ENCODE measurements at places on chromosomes 12 and 14.
A peak's percentile ranks its signal among the peaks of the same experiment; 100 is the strongest.

GRCh38 chr14:54535646-54536045, 25.9 kb downstream of the CGRRF1 start:
- DNase-seq = no peak

DNA sequence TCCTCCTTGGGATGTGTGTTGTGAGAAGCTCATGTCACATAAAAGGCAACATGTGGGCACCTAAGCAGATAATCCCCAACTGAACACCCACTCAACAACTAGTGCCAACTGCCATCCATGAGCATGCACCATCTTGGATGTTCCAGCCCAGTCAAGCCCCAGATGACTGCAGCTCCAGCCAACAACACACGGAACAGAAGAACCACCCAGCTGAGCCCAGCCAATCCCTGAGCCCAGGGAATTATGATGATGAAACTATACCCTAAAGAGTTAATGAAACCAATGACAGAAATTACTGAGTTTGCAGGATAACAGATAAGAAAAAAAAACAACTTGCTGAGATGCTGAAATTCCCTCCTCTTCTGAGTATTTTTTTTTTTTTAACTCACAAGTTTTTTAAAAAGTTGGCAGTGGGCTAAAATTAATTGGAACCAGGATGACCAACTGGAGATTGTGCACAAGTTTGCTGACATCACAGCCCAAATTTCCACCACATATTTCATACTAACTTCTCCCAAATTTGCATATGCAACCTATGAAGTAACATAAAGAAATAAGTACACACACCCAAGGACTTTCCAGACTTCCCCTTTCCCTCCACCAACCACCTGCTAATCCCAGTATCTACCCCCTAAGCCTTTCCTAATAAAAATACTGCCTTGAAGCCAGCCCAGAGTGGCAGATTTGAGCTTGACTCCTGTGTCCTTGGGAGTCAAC, 124.5 kb downstream of the KSR2 start:
- no peak for DNase-seq

GRCh38 chr14:104171029-104171697, 32.8 kb downstream of the KIF26A start:
- no peak for DNase-seq

DNA sequence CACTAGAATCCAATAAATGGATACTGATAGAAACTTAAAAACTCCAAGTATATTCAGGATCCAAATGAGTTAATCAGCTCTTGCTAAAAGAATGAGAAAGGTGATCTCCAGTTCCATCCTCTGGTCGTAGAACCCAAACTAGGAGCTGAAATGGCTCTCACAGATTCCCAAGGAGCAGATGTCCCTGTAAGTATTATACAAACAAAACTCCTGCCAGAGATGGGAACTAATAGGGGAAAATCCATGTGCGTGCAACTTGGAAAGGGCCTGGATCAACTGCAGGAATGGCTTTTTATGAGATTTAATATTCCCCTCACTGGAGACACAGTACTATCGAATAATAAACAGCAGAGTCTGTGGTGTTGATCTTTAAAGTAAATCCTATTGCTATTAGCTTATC, 309.2 kb upstream of the TBX3 start:
- DNase-seq = no peak

DNA sequence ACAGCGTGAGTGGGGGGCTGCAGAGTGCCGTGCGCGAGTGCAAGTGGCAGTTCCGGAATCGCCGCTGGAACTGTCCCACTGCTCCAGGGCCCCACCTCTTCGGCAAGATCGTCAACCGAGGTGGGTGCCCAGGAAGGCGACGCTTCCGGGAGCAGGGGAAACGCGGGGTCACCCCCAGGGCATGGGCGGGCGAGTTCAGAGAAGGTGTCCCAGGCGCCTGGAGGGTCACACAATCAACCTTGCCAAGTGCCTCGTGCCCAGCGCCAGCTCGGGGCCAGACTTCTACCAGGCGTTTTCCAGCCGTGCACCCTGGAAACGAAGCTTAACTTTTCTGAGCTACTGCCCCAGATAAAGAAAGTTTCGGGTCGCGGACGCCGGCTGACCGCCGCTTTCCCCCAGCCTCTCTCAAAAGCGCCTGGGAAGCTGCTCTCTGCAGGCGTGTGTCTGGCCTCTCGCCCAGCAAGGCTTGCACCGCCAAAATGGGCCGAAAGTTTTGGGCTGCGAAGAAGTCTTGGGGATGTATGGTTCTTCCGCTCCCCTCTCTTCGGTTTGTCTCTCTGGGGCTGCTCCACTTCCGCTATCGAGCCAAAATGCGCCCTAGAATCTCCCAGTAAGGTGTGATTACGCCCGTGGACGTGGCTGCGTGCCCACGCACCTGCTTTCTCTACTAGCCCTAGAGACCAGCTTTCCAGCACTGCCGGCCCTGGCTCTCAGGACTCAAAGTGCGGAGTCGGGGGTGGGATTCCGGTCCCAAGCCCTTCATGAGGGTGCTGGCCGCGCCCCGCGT, 1.7 kb downstream of the WNT1 start:
- no peak for DNase-seq

GRCh38 chr12:63877693-63878092, 33.2 kb downstream of the SRGAP1 start:
- no peak for DNase-seq

DNA sequence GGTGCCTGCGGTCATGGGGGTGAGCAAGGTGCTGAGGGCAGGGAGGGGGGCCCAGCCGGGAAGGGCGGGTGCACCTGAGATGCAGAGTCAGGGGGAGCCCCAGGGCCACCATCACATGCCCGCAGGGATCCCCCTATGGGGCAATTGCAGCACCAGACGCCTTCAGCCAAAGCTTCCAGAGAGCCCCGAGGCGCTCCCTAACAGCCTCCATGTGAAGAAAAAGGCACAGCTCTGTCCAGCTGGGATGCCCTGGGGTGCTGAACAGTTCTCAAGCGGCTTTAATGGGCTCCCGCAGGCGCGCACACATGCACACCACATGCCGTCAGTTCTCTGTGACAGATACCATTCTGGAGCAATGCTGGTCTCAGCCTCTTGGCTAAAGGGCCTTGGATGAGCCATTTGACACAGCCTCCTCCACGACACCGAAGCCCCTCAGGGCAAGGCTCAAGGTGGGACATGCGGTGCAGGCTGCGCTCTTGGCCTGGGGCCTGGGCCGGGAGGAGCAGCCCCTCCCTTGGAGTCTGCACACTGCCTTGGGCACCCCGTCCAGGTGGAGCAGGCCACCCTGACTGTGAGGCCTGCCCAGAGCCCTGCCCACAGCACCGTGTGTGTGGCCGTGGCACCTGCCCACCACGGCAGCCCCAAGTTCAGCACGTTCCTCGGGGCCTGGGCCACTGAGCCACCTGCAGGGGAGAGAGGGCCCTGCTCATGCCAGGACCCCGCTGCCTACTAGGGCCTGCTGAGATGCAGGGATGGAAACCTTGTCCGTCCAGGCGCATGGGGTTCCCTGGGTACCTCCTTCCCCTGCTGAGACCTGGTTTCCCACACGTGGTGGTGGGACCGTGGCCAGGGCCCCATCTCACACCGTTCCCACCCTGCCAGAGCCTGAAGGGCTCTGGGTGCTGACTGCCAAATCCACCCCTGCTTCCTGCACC, 7.7 kb downstream of the XRCC3 start:
- no peak for DNase-seq

DNA sequence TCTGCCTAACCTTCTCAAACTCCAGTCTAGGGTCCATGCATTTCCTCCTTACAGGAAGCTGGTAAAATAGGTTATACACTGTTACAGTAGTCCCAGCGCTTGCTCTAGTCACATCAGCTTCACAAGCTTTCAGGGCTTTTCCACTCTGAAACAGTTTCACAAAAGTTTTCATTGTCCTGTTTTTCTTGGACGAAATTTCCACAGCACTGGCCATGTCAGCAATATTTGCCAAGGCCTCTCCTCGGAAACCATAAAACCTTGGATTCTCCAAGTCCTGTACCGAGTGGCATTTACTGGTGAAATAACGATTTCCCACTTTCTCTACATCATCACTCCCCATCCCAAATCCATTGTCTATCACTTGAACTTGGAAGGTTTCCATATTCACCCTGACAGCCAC, 2.1 kb downstream of the MLH3 start:
- no peak for DNase-seq

GRCh38 chr12:60152756-60153155, 556.9 kb downstream of the SLC16A7 start:
- no peak for DNase-seq

DNA sequence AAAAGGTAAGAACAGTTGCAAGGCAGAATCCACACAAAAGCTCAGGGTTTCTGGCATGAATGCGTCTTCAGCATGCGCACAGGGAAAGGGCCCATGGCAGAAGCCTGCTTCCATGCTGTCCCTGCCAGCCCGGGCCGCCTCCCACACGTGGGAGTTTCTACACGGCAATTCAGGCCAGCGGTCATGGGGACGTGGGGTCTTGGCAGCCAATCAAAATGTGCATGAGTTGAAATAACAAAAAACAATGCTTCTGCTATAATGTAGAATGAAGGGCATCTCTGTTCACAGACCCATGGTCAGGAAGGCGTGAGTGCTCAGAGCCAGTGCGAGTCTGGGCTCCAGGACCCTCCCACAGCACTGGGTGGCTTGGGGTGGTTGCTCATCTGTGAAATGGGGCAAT, 28.6 kb downstream of the AMN start:
- DNase-seq = no peak

GRCh38 chr12:124443931-124444712, 123.3 kb downstream of the NCOR2 start:
- no peak for DNase-seq

DNA sequence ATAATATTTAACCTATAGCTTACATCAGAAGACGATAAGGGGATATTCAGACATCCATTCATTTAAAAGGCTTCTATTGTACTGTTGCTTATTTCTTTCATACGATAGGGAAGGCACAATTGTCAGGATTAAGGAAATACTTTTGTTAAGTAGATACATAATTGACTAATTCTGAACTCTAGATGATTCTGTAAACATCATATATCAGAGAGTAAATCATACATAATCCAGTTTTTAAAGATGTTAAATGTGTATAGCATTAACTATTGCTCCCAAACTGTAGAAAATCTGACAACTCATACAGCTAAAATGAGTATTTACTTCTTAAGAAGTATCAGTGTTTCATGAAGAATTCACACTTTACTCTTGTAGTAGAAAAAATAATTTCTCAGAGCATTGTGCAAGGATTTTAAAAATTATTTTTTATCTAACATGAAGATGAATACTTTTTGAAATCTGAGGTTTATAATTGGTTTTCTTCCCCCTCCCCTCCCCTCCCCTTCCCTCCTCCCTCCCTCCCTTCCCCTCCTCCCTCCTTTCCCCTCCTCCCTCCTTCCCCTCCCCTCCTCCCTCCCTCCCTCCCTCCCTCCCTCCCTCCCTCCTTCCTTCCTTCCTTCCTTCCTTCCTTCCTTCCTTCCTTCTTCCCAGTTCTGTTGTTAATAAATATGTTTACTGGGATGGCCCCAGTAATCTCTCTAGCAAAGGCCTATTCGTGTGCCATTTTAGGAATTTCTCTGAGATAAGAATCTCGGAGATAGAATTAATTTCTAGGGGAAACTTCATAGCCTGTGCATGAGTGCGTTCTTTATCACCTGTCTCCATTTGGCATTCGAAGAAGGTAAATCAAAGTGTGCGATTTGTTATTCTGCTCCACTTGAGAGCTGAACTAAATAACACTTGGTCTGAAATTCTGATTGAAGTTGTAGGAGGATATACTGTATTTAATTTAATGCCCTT, 2.3 kb downstream of the NPAS3 start:
- DNase-seq = no peak

- no peak for DNase-seq
Measured at GRCh38 chr12:20476551-20476950, 108.2 kb downstream of the PDE3A start.

GRCh38 chr14:41362139-41362538, 244.5 kb upstream of the LRFN5 start:
- DNase-seq = no peak

GRCh38 chr12:1162081-1162760, 171.2 kb downstream of the ERC1 start:
- DNase-seq = peak; percentile 13

DNA sequence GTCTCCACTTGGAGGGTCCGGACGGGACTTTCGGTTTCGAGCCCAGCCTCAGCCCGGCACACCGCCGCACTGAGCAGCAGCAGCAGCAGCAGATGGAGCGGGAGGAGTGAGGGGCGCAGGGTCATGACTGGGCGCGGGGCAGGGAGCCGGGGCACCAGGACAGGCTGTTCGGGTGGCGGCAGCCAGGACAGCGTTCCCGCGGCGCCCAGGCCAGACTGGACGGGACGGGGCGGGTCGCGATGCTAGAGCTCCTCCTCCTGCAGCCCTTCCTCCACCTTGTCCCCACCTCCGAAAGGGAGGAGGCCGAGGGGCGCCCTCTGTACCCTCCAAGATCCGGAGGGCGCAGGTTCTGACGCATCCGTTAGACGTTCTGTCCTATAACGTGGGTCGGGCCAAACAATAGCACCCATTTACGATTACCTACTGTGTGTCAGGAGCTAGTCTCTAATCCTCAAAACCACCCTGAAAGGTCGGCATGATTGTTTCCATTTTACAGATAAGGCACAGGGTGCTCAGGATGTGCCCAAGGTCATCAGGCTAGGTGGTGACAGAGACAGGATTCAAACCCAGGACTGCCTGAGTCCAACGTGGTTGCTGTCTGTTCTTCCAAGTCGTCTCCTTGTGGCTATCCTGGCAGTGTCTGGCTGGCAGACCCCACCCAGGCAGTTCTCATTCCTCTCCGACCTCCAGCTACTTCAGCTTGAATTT, at the start of gene FKBP11:
Gene FKBP11 (minus strand): TSS at position 189 of the 708 bp plus-strand sequence. CDS start 64 bp downstream, at position 125.
- DNase-seq = no peak

DNA sequence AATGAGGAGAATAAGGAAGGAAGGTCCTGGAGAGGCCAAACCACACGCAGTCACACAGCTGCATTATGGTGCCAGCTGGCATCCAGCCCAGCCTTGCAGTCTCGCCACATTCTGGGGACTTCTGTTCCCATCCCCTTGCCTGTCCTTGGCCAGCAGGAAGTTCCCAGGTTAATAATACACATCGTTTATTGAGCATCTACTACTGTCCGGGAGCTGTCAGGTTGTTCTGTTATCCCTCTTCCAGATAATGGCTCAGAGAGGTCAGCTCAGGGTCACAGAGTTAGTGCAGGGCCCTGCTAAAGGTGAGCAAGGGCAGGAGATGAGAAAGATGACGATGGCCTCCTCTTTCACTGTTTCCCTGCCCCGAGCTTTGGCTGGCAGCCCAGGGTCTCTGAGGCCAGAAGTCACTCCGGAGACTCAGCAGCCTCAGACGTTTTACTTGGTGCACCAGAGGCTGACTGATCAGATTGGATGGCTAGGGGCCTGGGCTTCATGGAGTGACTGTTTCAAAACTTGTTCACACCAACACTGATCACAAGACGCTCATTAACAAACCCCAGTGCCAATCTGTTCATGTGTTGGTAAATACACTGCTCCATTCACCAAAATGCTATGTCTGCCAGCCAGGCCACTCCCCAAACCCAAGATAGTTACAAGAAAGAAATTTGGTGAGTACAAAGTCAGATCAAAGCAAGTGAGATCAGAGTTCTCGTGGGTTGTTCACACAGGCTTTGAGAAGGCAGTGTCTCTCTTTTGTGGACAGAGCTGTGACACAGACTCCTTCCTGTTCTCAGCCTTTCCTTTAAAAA, 79.2 kb downstream of the B4GALNT3 start:
- no peak for DNase-seq
